ENCODE measurements at places on chromosomes 7 and 10.

GRCh38 chr7:6092953-6093354 is 61.8 kb downstream of the ANKRD61 start:
- no peak for DNase-seq

- DNase-seq = no peak
Measured at GRCh38 chr10:100356067-100357017, 9.3 kb downstream of the SCD start.

DNA sequence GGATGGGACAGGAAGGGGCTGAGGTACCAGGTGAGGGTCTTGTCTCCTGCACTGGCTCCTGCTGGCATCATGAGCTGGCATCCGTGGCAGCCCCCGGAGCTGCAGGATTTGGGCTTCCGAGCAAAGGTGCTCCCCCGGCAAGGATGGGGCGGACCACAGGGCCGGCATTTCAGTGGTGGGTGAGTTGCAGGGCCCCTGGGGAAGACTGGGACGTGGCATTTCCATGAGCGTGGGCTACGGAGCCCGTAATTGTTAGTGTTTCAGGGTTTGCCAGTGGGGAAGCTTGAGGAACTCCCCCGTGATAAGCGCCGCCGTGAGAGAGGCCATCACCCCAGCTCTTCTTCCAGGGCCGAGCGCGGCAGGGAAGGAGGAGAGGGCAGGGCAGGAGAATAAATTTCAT is 235.6 kb downstream of the MGMT start:
- DNase-seq = no peak

DNA sequence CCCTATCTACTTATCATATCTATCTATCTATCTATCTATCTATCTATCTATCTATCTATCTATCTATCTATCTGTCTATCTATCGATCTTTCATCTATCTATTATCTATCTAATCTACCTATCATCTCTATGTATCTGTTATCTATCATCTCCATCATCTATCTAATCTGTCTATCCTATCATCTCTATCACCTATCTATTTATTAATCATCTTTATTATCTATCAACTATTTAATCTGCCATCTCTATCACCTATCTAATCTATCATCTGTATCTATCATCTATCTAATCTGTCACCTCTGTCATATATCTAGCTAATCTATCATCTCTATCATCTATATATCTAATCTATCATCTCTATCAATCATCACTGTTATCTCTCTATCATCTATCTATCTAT is 736.3 kb downstream of the TYW1 start:
- no peak for DNase-seq

DNA sequence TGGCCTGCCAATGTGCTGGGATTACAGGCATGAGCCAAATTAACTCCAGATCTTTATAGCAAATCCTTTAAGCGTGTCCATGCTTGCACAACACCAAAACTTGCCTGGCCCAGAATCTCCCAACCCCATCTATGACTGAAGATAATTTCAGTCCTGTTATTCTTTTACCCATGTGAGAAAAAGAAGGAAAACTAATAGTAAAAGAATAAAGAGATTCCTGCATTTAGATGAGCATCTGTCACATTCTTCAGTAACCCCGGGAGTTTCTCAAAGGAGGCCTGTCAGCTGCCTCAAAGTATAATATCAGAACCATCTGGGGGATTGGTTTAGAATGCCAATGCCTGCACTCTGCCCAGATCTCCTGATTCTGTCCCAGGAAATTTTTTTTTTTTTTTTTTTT is 158.1 kb upstream of the KMT2E start:
- no peak for DNase-seq

DNA sequence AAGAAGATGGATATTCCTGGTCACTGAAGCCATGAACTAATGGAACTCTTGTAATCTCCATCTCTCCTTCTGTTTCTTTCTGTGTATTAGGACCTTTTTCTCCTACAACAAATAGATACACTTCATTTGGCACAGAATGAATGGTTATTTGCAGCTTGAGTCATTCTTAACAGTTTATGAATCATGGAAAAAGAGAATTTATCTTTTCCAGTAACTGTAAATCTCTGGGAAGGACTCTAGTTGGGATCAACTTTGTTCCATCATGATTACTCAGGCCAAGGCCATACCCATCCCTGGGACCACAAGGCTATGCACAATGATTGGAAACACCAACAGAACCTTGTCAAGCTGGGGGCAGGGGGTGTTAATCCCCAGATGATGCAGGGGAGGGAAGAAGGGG is 36.1 kb upstream of the MDFIC start:
- DNase-seq = no peak

DNA sequence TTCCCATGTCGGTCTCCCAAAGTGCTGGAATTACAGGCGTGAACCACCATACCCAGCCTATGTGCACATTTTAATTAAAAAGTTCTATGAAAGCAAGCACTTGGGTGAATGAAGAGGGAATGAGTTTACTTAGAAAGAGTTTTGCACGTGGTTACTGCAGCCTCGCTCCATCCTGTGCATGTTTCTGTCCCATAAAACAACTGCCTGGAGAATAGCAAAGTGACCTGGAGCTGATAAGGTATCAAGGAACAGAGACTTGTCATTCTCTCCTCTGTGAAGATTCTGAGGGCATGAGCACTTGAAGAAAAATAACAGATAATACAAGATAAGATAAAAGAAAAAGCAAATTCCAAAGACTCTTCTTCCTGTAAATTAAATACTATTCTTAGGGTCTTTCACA is 112.2 kb upstream of the JCAD start:
- no peak for DNase-seq

GRCh38 chr7:75546237-75547015 is 54.3 kb downstream of the SPDYE5 start:
- DNase-seq = no peak

DNA sequence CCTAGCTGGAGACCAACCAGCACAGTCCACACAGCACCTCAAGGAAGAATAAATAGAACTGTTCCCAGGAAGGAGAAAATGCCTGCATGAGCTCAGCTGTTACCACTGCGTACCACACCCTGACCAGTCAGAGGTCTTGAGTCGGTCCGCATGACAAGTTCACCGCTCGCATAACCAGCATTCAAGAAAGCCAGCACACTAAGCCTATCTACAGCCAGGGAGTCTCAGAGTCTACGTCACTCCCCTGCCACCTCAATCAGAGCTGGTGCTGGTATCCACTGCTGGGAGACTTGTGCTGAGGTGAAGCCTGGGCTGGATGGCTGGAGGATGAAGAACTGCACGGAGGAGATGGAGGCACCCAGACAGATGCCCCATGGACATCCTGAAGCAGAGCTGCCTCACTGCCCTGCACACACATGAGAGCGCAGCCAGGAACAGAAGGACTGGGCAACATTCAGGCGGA is 19.6 kb downstream of the AKR1C1 start:
- no peak for DNase-seq

DNA sequence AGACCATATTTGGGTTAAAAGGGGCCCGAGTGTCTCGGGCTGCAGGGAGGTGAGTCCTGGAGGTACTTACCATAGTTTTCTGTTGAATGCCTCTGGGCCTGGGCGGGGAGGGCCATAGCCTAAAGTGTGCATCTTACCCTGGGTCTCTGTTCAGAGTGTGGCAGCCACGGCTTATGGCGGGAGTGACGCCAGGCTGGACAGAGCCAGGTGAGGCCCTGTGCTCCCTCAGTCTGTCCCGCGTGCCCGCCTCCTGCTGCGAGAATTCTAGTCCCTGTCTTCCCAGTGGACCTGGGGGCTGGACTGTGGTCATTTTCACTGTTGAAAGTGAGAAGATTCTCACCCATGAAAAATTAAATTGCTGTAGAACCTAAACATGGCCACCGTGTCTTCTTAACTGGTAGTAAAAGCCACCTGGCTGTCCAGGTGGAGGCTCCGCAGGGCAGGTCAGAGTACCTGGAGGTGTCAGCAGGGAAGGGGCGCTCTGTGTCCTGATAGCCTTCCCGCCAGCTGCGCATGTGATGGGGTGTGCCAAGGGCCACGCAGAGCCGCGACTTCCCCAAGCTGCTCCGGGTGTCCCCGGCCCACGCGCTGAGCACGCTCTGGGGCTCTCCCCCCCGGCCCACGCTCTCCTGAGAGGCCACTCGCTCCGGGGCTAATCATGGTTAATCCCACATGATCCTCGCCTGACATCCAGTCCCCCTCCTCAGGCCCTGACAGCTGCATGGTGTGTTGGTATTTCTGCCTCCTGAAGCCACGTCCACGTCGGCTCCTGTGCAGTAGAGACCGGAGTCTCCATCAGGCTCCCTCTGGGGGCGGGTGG is 20.3 kb downstream of the INPP5A start:
- DNase-seq = no peak

- no peak for DNase-seq
Measured at GRCh38 chr7:128888756-128889095, 21.8 kb downstream of the KCP start.

- no peak for DNase-seq
Measured at GRCh38 chr10:34522546-34522945, 292.6 kb downstream of the PARD3 start.

DNA sequence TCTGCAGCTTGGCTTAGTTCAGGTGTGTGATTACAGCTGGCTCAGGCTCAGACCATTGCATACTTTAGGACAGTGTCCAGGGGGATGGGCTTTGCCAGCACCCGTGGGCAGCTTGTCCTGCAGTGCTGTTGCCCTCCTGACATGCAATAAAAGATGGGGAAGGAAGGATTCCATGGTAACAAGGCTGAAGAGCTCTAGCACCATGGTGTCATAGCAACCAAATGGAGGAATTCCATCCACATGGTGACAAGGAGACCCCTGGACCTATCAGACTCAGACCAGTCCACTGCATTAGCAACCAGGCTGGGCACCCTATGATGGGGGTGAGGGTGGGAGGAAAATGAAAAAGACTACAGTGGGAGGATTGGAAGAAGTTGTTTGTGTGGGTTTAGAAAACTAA is 49.9 kb downstream of the SORCS3 start:
- no peak for DNase-seq

GRCh38 chr7:139798221-139798620 is 20.4 kb upstream of the HIPK2 start:
- DNase-seq = no peak
